ENCODE measurements at places on chromosomes 13 and 19. TPM values are rescaled to one million over a fixed set of nuclear protein-coding genes. Genes with fewer than 3 reads are reported as not detected.

Gene TMEM59L
- total RNA-seq: not detected

Gene IRGQ
- 19.5 TPM for total RNA-seq

Gene TNNI3
- total RNA-seq: not detected

Gene PSG3
- total RNA-seq: 0.10 TPM

Gene DBP
- total RNA-seq: 28.2 TPM

Gene ZNF730
- total RNA-seq: 0.21 TPM

Gene SHC2
- 0.42 TPM for total RNA-seq

Gene DLL3
- not detected for total RNA-seq

Gene ANKLE1
- total RNA-seq: 0.94 TPM

Gene MEIOSIN
- total RNA-seq: not detected

Gene IFNL1
- total RNA-seq: not detected

Gene SHANK1
- total RNA-seq: 0.21 TPM

Gene KLHL1
- total RNA-seq: not detected

Gene MBD3L4
- total RNA-seq: not detected

Gene UHRF1
- total RNA-seq: 0.21 TPM

Gene SOX1
- total RNA-seq: not detected

Gene SLC46A3
- 8.1 TPM for total RNA-seq

Gene CERS1
- not detected for total RNA-seq

Gene HCST
- 58.1 TPM for total RNA-seq

Gene SELENOV
- not detected for total RNA-seq

Gene SLITRK6
- under 0.01 TPM for total RNA-seq

Gene SLC25A41
- not detected for total RNA-seq

Gene PCP2
- total RNA-seq: 0.63 TPM

Gene TRPC4
- total RNA-seq: not detected

Gene ZNF793
- total RNA-seq: 2.8 TPM

Gene DCLK1
- not detected for total RNA-seq

Data from mononuclear cell (primary cell).